ENCODE measurements at places on chromosomes 1 and 21.

DNA sequence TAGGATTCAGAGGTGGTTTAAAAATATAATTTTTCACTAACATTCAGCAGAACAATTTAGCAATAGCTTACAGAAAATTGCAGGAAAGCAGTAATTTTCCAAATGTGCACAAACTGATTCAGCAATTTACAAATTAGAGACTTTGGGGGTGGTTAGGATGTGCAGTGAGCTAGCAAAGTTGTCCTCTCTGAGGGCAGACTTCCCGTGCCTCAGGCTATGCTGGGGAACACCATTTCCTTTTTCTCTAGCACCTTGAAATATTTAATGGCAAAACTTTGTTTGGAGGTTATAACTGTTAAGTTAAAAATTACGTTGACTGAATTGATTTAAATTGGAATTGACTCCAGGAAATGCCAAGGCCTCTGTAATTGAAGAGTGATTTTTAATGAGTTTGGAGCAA lies 258.9 kb downstream of the PTBP2 start:
- DNase-seq, result no peak

DNA sequence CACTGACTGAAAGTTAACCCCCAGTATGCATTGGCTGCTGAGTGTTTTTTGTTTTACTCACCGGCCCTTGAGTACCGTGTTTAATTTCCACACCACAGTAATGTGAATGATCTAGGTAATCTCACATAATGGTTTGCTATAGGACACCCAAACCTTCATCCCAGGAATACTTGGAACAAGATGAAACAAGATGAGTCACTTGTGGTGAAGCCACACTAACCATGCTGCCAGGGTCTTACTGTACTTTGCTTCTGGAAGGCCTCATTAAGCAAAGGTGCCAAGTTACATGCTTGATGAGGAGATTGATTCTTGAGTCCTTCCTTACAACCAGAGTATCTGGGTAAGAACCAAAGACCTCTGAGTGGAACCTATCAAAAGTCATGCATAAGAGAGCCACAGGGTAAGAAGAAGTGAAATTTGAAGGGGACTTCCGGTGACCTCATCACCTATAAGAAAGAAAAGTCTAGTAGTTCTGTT lies 163.3 kb downstream of the NRIP1 start:
- DNase-seq, result no peak

DNA sequence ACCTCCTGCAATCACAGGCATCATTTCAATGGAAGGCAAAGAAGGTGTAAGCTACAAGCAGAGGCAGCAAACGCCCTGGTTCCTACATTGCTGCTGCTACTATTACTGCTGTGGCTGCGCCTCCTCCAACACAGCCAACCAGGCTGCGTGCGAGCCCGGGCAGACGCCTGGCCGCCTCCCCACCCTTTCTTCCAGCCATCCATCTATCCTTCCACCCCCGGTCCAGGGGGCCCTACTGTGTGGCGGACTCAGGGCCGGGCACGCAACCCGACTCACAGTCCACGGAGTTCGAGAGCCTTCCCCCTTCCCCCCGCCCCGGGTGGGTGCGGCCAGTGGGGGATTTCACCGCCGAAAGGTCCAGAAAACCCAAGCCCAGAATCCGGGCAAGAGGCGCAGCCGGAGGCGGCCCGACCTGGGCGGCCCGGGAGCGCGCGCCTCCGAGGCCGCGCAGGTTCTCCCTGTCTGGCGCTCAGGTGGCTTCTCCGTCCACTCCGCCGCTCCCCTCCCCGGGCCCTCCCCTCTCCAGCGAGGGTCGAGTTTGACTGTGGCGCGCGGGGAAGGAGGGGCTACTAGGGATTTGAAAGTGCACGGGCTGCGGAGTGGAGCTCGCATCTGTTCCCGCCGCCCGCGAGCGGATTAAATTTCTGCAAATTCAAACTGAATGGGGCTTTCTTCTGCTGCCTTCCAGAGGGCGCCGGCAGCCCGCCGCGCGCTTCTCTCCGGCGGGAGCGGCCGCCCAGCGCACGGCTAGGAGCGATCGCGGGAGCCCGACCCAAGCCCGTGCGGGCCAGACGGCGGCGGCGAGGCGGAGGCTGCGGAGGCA lies at the start of gene HUNK:
Gene HUNK (plus strand): TSS at position 569 of the 823 bp plus-strand sequence. CDS start 655 bp downstream, outside the sequence.
- no peak for DNase-seq

- DNase-seq, result no peak
Observed at GRCh38 chr1:44714944-44715571, 15.9 kb downstream of the RNU5D-1 start.

DNA sequence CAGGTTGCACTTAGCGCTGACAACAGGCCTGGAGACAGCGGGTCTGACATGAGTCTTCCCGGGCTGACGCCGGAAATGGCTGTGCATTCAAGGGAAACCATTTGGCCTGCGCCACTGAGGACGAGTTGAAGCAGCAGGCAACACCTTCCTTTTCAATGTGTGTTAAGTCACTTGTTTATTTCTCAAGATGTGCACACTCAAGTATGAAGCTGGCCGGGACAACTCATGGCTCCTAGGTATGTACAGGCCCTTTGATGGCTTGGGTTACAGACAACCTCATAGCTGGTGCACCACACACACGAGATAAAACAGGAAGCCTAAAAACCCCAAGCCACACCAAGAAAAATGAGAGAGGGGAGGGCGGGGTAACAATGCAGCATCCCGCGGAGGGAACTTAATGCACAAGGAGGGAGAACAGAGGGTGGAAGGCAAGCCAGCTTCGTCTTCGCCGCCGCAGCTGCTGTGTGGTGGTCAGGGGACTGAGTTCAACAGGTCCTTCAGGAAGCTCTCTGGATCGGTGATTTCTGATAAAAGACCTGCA lies 118.0 kb upstream of the IFFO2 start:
- DNase-seq, result no peak

GRCh38 chr1:114153261-114154145 lies at the start of gene SYT6:
Gene SYT6 (minus strand): TSS chr1:114153869. CDS start chr1:114153772, 97 bp downstream.
- DNase-seq, result no peak

- no peak for DNase-seq
Observed at GRCh38 chr21:18275781-18276180, 31.1 kb downstream of the CHODL start.

- no peak for DNase-seq
Observed at GRCh38 chr1:71438626-71439025, 357.8 kb upstream of the ZRANB2 start.

DNA sequence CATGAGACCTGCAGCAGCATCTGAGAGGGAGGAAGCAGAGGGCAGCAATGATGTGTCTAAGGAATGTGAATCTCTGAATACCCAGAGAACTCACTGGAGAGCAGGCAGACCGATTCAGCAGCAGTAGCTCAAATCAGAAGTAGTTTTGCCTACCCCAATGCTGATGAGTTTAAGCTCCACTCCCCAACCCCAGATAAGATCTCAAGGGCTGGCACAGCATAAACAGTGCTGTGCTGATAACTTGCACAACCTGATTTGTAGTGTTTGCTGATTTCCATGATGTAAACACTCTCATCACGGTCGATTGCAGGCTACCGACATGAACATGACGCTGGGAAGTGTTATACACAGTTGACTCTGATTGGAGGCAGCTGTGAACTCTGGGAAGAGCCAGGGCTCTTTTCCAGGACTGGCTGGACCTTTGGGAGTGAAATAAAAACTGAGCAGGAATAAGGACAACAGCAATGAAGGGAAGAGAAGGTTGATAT lies 11.2 kb upstream of the HMGCS2 start:
- DNase-seq, result peak; percentile 40

DNA sequence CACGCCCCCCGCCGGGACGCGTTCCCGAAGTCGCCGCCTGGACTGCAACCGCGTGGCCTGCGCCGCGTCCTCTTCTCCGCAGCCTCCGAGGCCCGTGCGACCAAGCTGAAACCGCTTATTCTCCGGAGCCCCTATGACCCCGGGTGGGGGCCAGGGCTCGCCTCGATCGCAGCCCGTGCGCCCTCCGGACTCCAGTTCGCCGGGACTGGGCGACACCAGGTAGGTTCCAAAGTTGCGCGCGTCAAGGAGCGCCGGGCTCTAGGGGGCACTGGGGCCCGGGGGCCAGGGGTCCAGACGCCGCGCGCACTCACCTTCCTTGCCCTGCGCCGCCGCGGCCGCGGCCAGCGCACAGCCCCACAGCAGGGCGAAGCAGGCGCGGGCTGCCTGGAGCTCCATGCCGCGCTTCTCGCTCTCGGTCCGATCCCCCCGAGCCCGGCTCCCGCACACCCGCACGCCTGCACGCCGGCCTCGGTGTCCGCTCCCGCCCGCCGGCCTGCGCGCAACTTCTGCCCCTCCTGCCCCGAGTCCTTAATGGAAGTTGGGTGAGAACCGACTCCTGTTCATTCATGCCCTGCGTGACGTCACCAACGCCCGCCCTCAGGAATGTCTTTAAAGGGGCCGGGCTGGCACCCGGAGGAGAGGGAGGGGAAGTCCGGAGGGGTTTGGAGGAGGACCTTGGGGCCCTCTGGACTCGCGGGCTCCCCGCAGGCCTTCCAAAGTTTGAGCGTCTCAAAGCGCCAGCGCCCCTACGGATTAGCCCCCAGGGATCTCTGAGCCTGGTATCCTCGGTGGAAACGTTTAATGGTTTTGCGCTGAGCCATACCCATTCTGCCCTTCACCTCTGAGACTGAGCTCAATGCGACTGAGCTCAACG lies at the start of gene EPHA2:
Gene EPHA2 (minus strand): TSS at position 533 of the 874 bp plus-strand sequence. CDS start 137 bp downstream, at position 396.
- DNase-seq, result peak; percentile 64

Measured in epithelial cell of prostate (primary cell).